Stimulated activated CD4-positive, alpha-beta T cell treated with anti-CD3 and anti-CD28 coated beads, Interleukin-1b, Interleukin-23, amount 100 ng/mL, for 4 hours (primary cell): ENCODE measurements at places on chromosomes 2 and 18.

DNA sequence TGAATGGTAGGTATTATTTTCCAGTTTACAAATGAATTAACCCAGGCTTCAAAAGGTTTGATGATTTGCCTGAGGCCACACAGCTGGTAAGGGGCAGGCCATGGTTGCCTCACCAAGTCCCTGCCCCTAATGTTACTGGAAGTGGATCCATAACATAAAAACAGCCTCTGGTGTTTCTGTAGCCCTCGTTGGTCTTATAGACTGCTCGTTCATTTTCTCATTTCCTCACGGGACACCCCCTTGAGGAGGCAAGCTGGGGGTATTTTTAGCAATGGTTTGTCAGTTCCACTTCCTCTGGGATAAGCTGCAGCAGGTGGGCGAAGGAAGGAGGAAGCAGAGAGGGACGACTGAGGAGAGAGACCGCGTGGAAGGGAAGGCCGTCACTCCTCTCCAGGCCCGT is 32.9 kb upstream of the NDUFV2 start:
- DNase-seq: no peak

- no peak for DNase-seq
Observed at GRCh38 chr18:74450626-74451025, 6.5 kb downstream of the DIPK1C start.

DNA sequence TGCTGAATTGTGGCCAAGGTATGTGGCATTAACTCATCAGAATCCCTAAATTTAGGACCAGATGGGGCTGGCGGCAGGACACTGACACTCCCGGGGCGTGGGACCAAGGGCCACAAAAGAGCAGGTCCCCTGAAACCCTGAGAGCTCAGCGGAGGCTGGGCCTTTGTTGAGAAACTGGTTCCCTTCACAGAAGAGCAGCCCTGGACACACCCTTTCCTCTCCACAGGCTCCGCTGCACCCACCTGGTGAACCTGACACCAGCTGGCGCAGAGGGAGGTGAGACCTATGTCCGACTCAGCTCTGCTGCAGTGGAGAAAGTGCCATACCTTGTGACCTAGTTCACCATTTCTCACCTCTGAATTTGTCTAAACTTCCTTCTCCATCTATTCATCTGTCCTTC is 119.5 kb downstream of the RTP5 start:
- DNase-seq: no peak

DNA sequence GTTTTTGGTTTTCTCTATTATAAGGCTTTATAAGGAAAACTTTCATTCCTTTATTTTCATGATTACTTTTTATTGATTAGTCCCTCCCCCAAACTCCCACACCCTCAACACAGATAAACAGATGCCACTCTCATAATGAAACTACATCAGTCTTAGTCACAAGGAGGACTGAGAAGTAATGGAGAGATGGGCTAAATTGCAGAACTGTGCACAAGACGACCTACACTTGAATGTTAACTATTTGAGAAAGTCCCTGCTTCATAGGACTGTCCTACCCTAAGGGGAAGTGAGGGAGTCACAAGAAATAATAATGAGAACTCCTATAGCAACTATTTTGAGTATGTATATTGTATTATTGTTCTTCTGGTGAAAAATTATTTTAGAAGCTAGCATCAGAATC is 360.8 kb downstream of the RBM43 start:
- DNase-seq: no peak

DNA sequence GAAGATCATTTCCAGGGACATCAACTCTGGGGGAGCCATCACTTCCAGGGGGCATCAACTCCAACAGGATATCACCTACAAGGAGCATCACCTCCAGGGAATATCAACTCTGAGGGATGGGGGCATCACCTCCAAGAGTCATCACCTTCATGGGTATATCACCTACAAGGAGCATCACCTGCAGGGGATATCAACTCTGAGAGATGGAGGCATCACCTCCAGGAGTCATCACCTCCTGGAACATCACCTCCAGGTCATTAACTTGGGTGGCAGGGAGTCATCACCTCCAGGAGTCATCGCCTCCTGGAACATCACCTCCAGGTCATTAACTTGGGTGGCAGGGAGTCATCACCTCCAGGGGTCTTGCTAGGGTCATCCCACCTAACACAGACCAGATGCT is 167.6 kb downstream of the NDUFA10 start:
- no peak for DNase-seq

DNA sequence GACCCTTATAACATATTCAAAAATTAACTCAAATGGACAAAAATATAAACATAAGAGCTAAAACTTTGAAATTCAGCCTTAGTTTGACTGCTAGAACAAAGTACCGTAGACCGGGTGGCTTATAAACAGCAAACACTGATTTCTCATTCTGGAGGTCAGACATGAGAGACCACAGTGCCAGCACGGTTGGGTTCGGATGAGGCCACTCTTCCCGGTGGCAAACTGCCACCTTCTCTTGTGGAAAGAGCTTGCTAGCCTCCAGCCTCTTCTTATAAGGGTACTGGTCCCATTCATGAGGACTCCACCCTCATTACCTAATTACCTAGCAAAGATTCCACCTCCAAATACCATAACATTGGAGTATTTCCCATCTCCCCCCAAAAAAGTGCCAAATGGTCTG is 91.3 kb downstream of the FAM210A start:
- DNase-seq: no peak

DNA sequence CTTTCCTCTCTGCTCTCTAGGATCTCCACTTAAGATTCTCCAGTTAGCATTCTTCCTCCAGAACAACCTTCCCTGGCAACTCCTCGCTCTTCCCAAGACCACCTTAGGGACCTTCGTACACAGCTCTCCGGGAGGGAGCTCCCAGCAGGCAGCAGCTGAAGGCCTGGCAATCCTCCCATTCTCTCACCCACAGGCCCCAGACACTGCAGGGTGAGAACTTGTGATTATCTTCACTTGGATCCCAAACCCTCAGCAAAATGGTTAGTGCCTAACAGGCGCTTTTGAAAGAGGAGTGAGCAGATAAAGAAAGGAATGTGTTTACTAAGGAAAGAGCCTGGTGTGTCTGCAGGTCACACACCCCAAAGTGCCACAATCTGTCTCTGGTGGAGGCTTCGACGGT is 83.8 kb upstream of the SNTG2 start:
- no peak for DNase-seq

DNA sequence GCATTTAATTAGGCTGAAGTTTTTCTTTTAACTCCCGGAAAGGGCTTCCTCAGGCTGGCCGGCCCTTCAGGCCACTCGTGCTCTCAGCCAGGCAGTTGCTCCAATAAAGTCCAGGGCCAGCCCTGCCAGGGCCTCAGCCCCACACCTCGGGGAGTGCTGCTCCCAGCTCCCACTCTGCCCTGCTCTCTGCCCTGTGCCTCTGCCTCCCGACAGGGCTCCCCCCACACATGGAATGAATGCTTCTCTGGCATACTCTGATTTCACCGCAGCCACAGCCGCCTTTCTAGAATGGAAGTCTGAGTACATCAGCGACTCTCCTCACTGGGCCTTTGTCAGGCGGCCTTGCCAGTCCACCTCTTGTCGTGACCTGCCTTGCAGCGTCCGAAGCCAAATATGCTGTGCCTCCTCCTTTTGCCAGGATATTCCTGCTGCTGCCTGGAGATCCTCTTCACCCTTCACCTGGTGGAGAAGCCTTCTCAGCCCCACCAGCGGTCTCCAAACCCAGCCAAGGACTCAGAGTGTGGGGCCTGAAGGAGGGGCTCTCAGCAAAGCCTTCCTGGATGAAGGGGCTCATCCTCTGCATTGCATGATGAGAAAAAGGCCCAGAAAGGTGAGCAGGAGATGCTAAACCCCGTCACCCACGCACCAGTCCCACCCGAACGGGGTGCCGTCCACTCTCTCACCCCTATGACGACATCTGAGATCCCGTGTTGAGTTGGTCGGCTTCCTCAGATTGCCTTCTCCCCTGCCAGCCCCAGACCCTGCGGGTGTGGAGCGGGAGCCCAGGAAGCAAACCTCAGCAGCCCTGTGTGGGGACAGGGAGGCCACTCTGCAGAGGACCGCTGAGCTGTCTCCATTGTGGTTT is 472.7 kb upstream of the HS6ST1 start:
- no peak for DNase-seq

DNA sequence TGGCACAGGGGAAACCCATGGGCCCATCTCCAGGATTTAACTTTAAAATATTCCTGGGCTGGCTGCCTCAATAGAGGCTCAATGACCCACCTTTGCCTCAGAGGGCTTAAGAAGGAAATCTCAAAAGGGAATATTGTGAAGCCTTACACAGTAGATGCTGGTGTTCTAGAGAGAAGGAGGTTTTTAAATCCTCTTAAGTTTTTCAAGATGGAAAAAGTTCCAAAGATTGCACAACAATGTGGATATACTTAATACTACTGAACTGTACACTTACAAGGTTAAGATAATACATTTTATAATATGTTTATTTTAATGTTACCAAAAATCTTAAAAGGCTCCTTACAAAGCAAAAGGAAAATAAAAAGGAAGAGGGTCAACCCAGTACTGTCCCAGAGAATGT is 54.9 kb upstream of the LCLAT1 start:
- DNase-seq: no peak

- DNase-seq: no peak
Observed at GRCh38 chr2:46669996-46670793, 190.8 kb downstream of the TMEM247 start.

DNA sequence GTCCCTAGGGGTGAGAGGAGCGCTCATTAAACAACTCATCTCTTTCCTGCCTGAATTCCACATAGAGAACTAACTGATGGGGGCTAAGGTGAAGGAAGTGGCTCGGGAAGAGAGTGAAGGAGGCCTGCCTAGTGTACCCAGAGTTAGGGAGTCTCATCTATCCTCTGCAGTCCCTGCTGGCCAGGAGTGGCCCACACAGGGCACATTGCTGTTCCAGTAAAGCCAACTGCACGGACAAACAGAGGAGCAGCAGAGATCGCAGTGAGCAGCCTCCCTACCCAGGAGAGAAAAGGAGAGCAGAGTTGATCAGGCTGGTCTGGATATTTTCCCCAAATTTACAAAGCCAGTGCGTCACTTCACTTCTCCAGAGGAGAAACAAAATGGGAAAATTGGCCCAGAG is 16.9 kb upstream of the FN1 start:
- no peak for DNase-seq

DNA sequence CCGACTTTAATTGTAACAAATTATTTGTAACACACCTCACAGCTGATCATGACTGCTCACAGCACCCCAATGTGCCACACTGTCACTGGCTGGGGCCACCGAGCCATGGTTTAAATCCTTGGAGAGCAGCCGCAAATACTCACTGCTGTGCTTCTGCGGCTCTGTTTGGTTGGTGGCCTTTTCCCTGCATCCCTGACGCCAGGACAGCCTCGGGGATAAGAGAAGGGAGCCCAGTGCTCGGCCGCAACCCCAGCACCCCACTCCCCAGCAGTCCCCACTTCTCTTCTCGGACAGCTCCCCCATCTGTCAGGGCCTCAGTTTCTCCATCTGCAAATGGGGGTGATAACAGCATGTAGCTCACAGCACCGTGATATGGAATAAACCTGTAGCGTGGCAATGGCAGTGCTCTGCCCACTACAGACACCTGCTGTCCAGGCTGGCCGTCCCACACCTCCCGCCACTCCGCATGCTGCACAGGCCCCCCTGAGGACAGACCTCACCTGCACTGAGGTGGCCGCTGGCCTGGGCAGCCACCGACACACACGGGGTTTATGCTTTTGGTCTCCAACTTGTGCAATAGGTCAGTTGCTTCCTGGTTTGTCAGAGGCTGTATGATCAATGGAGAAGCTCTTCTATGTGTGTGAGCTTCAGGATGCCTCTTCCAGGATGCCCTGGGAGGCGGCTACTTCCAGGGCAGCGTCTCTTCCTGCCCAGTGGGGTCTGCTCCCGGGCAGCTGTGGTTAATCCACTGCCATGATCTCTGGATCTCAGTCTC is 87.1 kb downstream of the NDUFA10 start:
- no peak for DNase-seq

DNA sequence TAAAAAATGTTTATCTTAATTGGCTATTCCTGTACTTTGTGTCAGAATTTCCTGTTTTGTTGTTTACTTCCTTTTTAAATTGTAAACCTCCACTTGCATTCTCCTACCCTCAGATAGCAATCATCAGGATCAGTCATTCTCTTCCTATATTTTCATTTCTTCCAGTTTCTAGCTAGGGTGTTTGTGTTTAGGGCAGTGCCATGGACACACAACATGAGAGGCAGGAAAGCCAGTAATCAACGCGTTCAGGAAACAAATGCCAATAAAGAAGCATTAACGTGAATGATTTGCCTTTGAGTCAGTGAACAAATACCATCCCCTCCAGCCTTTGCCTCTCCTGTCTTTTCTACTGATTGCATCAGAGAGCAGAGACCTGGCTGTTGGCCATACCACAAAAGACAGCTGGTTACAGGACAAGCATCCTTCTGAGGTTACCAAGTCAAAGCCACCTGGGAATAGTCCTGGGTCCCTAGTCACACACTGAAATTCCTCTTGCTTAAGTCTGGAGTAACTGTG is 56.7 kb upstream of the FHL2 start:
- DNase-seq: no peak

DNA sequence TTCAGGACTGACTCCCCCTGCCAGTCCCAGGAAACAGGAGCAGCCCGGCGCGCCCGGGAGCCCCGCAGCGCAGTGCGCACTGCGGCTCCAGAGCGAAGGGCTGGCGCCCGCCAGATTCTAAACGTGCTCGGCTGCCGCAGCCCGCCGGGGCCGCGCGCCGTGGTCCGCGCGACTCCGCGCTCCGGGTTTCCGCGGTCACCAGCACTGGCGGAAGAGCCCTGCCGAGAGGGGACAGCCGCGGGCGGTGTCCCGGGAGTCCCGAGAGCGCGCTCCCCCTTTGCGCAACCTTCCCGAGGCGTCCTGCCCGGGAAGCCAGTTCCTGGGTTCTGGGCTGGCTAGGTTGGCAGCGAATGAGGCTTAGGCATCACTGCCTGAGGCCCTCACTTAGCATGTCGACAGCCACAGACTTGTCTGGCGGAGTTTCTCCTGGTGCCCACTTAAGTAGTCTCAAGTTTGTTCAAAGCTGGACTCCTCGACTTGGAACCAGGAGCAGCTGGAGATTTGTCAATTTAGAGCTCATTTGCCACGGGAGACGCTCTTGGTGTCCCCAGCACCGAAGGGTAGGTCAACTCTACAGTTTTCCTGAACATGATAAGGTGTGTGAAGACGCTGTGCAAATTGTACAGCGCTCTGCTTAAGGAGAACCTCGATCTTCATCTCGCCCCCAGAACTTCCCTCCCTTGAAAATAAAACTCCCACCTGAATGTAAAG is 1.5 kb upstream of the VSNL1 start:
- DNase-seq: no peak

- no peak for DNase-seq
Observed at GRCh38 chr2:227192491-227192890, 28.1 kb downstream of the COL4A3 start.

- DNase-seq: no peak
Observed at GRCh38 chr2:198168651-198169050, 364.3 kb downstream of the PLCL1 start.
